ENCODE measurements at places on chromosomes 12 and 14. TPM values are rescaled to one million over a fixed set of nuclear protein-coding genes. Genes with fewer than 3 reads are reported as not detected.

LHX5 gene
- total RNA-seq: not detected

HHIPL1 gene
- total RNA-seq: not detected

CDKN3 gene
- total RNA-seq: 22.9 TPM

CPNE8 gene
- 10.5 TPM for total RNA-seq

CLEC14A gene
- 12.7 TPM for total RNA-seq

NRL gene
- 0.79 TPM for total RNA-seq

- no peak for DNase-seq
These were observed 94.3 kb downstream of the PPP2R5E start for GRCh38 chr14:63448841-63449240.

- DNase-seq: no peak
These were observed 312.4 kb downstream of the TMEM121 start for GRCh38 chr14:105838591-105839424.

DNA sequence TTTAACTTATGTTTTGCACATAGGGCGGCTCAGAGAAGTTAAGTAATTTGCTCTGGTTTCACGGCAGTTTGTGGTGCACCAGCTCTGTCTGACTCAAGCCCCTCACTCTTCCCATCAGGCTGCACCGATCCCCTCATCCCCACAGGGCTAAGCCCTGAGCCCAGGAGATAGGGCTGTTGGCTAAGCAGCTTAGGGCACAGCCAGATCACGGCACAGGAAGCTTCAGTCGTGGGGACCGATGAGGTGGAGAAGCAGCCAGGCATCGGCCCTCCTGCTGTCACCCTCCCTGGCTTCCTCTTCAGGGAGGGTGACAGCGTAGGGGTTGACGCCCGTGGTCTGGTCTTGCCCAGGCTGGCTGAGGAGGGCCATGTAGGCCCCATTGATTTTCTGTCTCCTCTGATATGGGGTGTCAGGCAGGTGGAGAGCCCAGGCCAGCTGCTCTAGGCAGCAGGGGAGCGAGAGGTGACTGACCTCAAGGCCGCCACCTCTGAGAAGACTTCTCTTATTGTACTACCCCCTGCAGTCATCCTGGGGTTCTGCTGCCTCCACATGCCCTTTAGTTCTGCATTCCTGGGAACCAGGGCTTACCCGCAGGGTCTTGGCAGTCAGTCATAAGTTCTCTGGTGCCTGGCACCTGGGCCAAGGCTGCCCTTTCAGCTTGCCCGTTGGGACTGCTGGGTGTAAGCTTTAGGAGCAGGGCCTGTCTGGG, 166.4 kb downstream of the TSPAN9 start:
- no peak for DNase-seq

GRCh38 chr12:60393093-60393492, 797.3 kb downstream of the SLC16A7 start:
- DNase-seq: no peak

GRCh38 chr14:64826845-64827244, 52.9 kb downstream of the SPTB start:
- DNase-seq: no peak

GRCh38 chr14:79587875-79588274, 623.4 kb downstream of the DIO2 start:
- no peak for DNase-seq

DNA sequence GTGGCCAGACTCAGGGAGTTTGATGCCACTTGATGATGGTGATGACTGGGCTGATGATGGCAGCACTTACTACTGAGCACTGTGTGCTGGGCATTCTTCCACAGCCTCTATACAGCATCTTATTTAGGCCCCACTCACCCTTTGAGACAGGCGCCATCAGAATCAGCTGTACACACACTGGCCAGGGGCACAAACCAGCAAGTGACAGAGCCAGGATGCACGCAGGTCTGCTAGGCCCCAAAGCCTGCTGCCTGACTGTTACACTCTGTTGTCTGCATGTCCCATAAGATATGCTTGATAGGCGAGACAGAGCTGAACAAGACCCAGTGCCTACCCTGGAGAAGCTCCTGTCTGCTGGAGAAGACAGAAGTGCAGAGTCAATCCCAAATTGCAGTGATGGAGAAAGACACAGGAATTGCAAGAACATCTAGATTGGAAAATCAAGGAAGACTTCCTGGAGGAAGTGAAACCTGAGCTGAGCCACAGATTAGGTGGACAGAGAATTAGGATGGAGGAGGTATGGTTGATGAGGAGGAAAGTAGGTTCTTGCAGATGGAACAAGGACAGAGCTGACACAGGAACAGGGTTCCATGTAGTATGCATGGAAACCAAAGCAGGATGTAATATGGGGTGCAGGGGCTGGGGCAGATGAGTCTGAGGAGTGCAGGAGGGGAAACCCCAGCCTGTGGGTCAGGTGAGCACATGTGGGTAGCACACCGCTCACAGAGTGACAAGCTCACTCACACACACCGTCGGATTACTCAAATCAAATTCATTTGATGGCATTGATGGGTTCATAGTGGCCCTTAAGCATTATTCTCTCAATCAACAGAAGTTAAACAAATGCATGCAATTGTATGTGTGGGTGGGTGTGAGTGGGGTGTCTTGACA, 117.3 kb downstream of the BEGAIN start:
- DNase-seq: no peak

GRCh38 chr14:104228716-104229533, 90.5 kb downstream of the KIF26A start:
- no peak for DNase-seq

- no peak for DNase-seq
These were observed 7.9 kb upstream of the NAA25 start for GRCh38 chr12:112116232-112117060.
